ENCODE measurements at places on chromosomes 7 and 10. TPM values are rescaled to one million over a fixed set of nuclear protein-coding genes. Genes with fewer than 3 reads are reported as not detected.
A peak's percentile ranks its signal among the peaks of the same experiment; 100 is the strongest.

GJC3 gene
- not detected for total RNA-seq

ITPRID1 gene
- total RNA-seq, result 0.95 TPM

- H3K27ac ChIP-seq, result no peak overlapping the region
- no peaks in the 10 kb centered on the region for H3K27me3 ChIP-seq
Measured at GRCh38 chr7:117686311-117686935, 186.8 kb downstream of the CTTNBP2 start.

DNA sequence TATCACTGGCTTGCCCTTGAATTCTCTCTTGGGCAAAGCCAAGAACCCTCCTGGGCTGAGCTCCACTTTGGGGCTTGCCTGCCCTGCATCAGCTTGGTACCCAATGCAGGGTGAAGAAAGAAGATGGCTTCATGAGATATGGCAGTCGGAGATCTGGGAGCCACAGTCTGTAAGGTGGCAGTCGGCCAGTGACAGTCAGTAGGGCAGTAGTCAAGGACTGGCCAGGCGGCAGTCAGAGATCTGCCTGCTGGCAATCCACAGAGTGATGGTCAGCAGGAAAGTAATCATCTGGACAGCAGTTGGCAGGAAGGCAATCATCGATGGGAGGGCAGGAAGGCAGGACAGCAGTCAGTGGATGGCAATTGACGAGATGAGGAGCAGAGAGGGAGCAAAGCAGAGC, 32.6 kb upstream of the CNNM1 start:
- no peaks in the 10 kb centered on the region for H3K27me3 ChIP-seq
- H3K27ac ChIP-seq, result no peak overlapping the region

GRCh38 chr7:70071766-70072165, 473.5 kb downstream of the AUTS2 start:
- no peak for DNase-seq
- H3K4me1 ChIP-seq, result no peaks in the 10 kb centered on the region
- no peaks in the 10 kb centered on the region for H3K27me3 ChIP-seq
- no peak overlapping the region for H3K27ac ChIP-seq

DNA sequence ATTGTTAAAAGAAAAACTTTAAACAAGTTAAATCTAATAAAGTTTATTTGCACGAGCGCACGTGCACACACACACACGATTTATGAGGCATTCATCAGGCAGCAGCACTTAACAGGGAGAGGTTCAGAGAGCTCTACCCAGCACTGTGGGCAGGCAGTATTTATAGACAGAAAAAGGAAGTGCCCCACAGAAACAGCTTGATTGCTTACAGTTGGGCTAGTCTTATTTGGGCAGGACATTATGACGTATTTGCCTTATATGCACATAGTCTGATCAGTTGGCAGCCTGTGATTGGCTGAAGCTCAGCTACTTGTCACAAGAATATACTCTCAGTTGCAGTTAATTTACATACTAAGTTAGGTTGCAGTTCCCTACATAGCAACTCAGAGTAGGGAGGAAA, 1.2 kb upstream of the SDHAF3 start:
- peaks cover 17% of the 10 kb centered on the region for H3K36me3 ChIP-seq
- no peak for DNase-seq
- H3K27me3 ChIP-seq, result no peaks in the 10 kb centered on the region

DNA sequence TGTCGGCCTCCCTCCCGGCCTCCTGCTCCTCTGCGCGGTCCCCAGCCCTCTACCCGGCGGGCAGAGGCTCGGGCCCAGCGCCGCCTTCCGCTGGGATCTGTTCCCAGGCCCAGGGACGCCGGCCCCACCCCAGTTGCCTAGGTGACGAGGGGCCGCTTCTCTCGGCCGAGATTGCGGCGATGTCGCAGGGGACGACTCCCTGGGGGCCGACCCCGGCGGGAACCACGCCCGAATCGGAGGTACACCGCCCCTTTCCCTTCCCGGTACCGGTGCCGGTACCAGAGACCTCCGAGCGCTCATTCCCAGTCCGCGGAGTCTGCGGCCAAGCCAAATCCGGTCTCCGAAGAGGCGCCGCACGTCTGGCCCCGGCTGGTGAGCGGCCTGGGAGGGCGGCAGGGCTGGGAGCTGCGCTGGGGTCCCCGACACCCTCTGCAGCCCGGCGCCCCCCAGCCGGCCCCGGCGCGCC, at the start of gene CABCOCO1:
Gene CABCOCO1 (plus strand): TSS at position 136 of the 466 bp plus-strand sequence. CDS start 44 bp downstream, at position 180.
- H3K4me1 ChIP-seq, result peaks cover 7% of the 10 kb centered on the region
- H3K27me3 ChIP-seq, result no peaks in the 10 kb centered on the region
- H3K27ac ChIP-seq, result no peak within 1 kb of the TSS
- peak within 1 kb of the TSS; percentile 73 for H3K4me3 ChIP-seq
- H3K36me3 ChIP-seq, result peaks cover 9% of the 10 kb centered on the region

Measured in Calu3 (cell line).